ENCODE measurements at places on chromosomes 3 and 15. TPM values are rescaled to one million over a fixed set of nuclear protein-coding genes. Genes with fewer than 3 reads are reported as not detected.

Gene KCNAB1
- not detected for total RNA-seq

Gene ARF4
- 42.3 TPM for total RNA-seq

Gene ZPLD1
- not detected for total RNA-seq

Gene FOXP1
- total RNA-seq, result 116 TPM

Gene CERS3
- total RNA-seq, result 0.60 TPM

Gene CHST2
- 1.7 TPM for total RNA-seq

Gene PLA2G4D
- total RNA-seq, result not detected

Gene LRRN1
- 0.20 TPM for total RNA-seq

Gene FBXL22
- 0.79 TPM for total RNA-seq

Gene ZBTB47
- total RNA-seq, result 0.22 TPM

Gene TMPRSS7
- total RNA-seq, result not detected

Gene TIMMDC1
- 72.7 TPM for total RNA-seq

Gene FETUB
- total RNA-seq, result not detected

DNA sequence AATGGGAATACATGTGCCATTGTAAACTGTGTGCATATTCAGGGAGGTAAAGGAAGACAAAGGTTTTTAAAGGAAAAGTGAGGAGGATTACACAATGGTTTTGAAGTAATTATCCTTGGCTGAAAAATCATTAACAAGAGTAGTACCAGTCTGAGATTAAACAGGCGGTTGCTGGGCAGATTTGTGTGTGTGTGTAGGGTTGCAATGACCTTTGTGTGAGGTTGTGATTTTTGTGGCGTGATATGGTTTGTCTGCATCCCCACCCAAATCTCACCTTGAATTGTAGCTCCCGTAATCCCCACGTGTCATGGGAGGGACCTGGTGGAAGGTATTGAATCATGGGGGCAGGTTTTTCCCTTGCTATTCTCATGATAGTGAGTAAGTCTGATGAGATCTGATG is 7.0 kb downstream of the DLEC1 start:
- DNase-seq, result no peak

- no peak for DNase-seq
Measured at GRCh38 chr3:161093895-161094294, 11.3 kb downstream of the B3GALNT1 start.

- DNase-seq, result no peak
Measured at GRCh38 chr3:79368403-79368802, 399.4 kb downstream of the ROBO1 start.

DNA sequence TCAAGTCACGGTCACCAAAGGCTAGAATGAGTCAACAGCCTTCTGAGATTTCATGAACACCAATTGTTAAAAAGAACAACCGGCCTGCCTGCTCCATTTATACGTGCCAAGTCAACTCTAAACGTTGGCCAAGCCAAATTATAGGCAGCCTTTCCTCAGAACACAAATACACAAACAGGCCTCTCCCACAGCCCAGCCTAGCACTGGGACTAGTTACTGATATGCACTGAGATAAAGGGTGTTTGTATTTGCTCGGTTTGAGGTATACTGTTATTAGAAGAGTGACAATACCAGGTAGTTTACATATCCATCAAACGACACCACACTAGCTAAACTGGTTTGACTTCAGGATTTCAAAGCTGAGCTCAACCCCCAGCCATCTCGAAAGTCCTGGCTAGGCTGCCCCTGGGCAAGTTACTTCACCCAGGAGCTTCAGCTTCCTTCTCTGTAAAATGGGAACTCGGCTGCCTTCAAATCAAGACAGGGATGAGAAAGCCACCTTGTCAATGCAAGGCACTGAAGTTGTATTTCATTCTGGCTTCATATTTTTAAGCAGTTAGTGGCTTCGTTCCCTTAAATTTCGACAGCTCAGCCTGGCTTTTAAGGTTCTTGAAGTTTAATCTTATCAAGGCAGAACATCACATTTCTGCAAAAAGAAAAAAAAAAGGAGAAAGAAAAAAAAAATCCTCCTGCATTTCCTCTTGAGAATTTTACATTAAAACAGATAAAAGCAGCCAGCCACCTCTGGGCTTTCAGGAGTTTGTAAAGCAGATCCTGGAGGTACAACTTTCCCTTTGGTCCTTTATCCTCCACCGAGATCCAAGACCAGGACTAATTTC is 4.0 kb downstream of the TLE3 start:
- DNase-seq, result no peak

GRCh38 chr3:108297647-108298046 is 1.3 kb downstream of the HHLA2 start:
- DNase-seq, result no peak

- no peak for DNase-seq
Measured at GRCh38 chr3:109132801-109133473, 3.6 kb upstream of the C3orf85 start.

- DNase-seq, result no peak
Measured at GRCh38 chr3:149247929-149248691, 26.5 kb upstream of the CP start.

GRCh38 chr3:48826451-48826850 is 21.2 kb downstream of the PRKAR2A start:
- no peak for DNase-seq

- DNase-seq, result no peak
Measured at GRCh38 chr3:23623844-23624243, 181.9 kb upstream of the UBE2E1 start.

- no peak for DNase-seq
Measured at GRCh38 chr15:99574502-99574901, 8.7 kb downstream of the MEF2A start.

- DNase-seq, result no peak
Measured at GRCh38 chr3:78845605-78846004, 922.2 kb downstream of the ROBO1 start.

GRCh38 chr3:66795365-66795764 is 202.7 kb upstream of the KBTBD8 start:
- DNase-seq, result no peak

GRCh38 chr3:20074226-20075063 is 34.2 kb downstream of the KAT2B start:
- DNase-seq, result no peak

DNA sequence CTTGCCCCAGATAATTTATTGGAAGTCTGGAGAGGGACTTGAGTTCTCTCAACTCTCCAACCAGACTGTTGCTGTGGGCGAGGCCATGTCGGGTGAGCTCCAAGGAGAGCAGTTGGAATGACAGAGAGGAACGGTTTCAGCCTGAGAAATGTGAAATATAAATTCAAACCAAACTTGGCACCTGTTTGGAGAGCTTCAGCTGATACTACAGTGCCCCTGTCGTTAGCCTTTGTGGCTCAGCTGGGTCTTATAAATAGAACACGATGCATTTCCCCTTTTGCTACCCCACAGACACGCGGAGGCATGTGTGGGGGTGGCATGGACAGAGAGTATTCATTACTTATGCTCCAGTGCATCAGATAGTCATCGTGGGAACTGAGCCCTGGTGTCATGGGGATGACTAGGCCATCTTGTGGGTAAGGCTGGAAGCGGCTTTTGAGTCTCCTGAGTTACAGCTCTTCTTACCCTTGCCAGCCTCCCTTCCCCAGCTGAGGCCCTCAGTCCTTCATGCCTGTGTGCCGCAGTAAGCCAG is 15.6 kb downstream of the SMAD3 start:
- DNase-seq, result peak; percentile 44

GRCh38 chr15:62521396-62521795 is 356.3 kb upstream of the C2CD4B start:
- no peak for DNase-seq

- DNase-seq, result no peak
Measured at GRCh38 chr3:18241837-18242236, 183.3 kb downstream of the SATB1 start.

DNA sequence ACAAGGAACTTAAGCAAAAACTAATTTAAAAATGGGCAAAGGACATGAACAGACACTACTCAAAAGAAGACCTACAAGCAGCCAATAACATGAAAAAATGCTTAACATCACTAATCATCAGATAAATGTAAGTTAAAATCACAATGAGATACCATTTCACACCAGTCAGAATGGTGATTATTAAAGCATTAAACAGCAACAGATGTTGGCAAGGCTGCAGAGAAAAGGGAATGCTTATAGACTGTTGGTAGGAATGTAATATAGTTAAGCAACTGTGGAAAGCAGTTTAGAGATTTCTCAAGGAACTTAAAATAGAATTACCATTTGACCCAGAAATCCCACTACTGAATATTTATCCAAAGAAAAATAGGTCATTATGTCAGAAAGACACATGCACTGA is 482.2 kb downstream of the SQOR start:
- DNase-seq, result no peak

GRCh38 chr3:12436514-12437220 is 47.6 kb upstream of the TSEN2 start:
- no peak for DNase-seq

DNA sequence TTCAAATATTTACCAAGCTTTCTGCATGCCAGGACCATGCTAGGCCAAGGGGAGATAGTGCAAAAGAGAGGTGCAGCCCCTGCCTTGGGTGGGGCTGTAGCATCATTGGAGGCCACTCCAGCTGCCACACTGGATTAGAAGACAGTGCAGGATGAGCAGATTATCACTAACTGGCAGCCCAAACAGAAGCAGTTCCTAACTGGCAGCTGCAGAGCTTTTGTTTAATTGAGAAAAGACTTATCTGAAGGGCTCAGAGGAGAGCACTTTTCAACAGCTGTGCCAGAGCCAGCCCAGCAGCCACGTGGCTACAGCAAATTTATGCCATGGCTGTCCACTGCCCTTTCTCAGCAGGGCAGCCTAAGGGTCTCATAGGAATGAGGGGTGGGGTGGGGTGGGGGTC is 13.5 kb upstream of the ACSBG1 start:
- no peak for DNase-seq

DNA sequence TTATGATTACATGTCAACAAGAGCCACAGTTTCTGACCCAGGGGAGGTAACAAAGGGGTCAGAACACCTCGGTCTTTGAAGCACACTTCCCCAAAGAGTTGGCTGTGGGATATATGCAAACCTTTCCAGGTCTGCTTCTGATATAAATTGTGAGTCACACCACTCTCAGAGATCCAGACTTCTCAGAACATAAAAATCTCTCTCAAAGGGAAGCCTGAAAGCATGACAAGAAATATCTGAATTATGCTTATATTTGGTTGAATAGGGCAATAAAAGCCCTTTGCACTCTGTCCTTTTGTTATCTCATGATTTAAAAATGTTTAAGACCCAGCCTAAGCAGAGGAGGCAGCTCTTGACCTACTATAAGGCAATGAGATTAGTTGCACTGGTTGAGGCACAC is 56.8 kb downstream of the MYH15 start:
- no peak for DNase-seq

- no peak for DNase-seq
Measured at GRCh38 chr3:102174832-102175374, 259.9 kb upstream of the ZPLD1 start.

GRCh38 chr3:33456756-33457155 is 16.6 kb upstream of the UBP1 start:
- no peak for DNase-seq
